B cell (primary cell): ENCODE measurements at places on chromosomes 2 and 18. TPM values are rescaled to one million over a fixed set of nuclear protein-coding genes. Genes with fewer than 3 reads are reported as not detected.

DNA sequence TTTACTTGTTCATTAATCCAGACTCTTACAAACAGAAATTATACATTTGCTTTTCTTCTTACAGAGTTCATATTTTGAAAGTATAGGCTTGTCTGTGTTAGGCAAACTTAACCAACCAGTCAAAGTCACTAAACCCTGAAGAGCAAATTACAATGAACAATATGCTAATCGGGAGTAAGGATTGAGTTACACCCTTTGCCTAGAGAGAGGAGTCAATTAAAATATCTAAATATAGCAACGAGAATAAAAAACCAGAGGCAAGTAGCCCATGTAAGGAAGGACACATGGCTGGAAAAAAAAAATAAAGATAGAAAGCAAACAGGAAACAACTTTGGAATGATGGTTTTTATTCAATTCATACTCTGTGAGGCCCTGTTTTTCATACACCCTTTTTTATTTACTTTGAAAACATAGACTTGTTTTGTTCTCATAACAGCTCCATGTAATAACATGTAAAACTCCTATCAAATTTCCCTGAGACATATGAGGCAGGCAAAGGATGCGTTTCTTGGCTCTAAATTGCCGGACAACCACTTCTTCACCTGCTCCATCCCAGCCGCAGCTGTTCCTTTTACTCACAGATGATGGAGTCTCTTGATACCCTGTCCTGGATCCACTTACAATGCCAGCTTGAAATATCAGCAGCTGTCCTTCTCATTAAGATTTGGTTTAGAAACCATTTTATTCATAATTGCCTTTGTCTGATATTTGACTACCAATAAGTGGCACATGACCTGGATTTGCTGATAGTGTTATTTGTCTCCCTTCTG is 767.7 kb upstream of the GCFC2 start:
- no peaks in the 10 kb centered on the region for H3K36me3 ChIP-seq
- H3K27ac ChIP-seq, result no peak overlapping the region
- H3K27me3 ChIP-seq, result no peaks in the 10 kb centered on the region

- H3K27me3 ChIP-seq, result no peaks in the 10 kb centered on the region
- no peaks in the 10 kb centered on the region for H3K4me1 ChIP-seq
- no peaks in the 10 kb centered on the region for H3K36me3 ChIP-seq
- DNase-seq, result no peak
These were observed 98.3 kb downstream of the FMNL2 start for GRCh38 chr2:152433289-152433688.

DNA sequence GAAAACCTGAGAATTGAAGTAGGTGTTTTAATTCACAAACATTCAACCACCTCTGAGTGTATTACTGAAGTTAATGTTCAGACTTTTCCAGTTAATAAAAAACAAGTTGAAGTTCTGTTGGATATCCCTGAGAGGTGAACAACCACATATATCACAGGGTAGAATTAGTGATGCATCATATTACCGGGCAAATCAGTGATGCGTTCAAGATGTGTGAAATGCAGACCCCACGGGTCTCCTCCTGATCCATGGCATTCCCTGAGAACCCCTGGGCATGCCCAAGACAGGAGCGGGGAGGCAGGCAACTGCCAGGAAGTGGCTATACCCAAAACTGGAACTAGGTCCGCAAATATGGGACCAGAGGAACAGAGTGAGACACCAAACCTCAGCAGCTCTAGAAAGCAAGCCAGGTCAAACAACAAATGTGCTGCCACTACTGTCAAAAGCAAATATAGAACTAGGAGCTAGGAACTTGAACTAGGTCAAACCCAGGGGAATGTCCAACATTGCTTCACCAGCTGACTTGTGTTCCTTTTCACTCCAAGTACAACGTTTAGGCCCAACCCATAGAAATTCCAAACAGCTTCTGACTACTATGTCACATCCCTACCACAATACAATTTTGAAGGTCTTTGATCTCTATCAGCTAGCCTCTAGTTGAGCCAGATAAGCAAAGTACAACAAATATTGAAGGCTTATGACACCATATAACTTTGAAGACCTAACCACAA is 20.2 kb downstream of the PSTPIP2 start:
- no peak for DNase-seq
- no peaks in the 10 kb centered on the region for H3K4me1 ChIP-seq
- H3K27ac ChIP-seq, result no peak overlapping the region
- no peaks in the 10 kb centered on the region for H3K36me3 ChIP-seq
- H3K4me3 ChIP-seq, result no peak overlapping the region
- no peaks in the 10 kb centered on the region for H3K27me3 ChIP-seq

DNA sequence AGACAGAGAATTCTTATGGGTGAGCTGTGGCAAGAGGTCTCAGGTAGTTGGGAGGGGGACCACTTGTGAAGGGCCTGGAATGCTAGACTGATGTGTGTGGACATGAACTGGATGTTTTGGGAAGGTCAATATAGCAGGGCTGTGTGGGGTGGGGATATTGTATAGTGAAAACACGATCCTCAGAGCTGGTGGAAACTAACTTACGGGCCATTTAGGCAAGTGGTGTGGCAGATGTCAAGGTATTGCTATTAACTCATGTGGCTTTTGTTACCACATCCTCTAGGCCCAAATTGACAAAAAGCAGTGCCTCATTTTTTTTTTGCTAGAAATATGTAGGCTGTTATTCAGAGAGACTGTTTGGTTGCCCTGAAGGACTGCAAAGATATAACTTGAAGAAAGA is 8.0 kb upstream of the GALNT1 start:
- no peaks in the 10 kb centered on the region for H3K4me1 ChIP-seq
- no peaks in the 10 kb centered on the region for H3K27me3 ChIP-seq
- H3K4me3 ChIP-seq, result no peak overlapping the region
- no peaks in the 10 kb centered on the region for H3K36me3 ChIP-seq
- no peak overlapping the region for H3K27ac ChIP-seq

DNA sequence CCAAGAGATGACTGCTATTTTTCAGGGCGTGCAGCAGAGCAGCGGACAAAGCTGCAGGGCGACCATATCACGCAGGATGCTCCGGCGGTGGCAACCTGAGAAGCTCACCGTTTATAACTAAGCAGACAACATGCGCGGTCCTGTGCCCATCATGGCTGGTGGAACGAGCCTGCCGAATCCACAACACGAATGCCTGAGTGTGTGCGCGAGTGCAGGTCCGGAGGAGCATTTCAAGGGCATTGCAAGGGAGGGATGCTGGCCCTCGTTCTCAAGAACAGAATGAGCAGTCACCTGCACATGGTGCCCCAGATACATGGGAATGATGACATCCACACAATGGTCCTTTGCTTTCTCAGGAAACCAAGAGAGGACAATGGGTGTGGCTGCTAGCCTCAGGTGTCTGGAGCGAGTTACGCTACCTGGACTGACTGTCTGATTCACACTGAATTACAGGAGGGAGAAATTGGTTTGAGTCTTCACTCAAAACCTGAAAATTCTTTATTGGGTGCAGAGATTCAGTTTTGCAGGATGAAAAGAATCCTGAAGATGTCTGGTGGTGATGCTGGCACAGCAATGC is 39.8 kb downstream of the TBC1D8 start:
- DNase-seq, result no peak
- H3K4me1 ChIP-seq, result peaks cover 5% of the 10 kb centered on the region
- no peak overlapping the region for H3K27ac ChIP-seq

DNA sequence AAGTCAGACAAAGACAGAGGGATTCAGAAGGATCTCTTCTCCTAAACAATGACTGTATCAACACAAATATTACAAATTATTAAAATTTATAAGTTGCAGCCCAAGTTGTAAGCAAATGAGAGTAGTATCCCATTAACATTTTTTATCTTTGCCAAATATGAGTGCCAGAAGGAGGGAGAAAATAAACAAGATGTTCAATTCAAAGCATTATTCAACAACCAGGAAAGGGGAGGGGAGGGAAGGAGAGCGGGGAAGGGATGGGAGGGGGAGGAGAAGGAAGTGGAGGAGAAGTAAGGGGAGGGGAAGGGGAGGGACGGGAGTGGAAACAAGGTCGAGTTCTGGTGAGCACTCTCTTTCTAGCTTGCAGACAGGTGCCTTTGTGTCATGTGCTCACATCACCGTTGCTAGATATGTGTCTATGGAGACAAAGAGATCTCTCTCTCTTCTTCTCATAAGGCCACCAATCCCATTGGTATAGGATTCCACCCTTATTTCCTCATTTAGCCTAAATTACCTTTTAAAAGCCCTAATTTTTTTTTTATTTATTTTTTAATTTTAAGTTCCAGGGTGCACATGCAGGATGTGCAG is 679.6 kb upstream of the CHAC2 start:
- no peak for DNase-seq
- no peaks in the 10 kb centered on the region for H3K36me3 ChIP-seq
- no peaks in the 10 kb centered on the region for H3K27me3 ChIP-seq
- no peak overlapping the region for H3K4me3 ChIP-seq
- no peaks in the 10 kb centered on the region for H3K4me1 ChIP-seq

- H3K27me3 ChIP-seq, result peaks cover 7% of the 10 kb centered on the region
- H3K27ac ChIP-seq, result no peak overlapping the region
- no peak for DNase-seq
- no peaks in the 10 kb centered on the region for H3K36me3 ChIP-seq
- no peak overlapping the region for H3K4me3 ChIP-seq
These were observed 20.7 kb downstream of the LIPG start for GRCh38 chr18:49582579-49582978.

GRCh38 chr2:135963841-135964240 is 21.6 kb downstream of the DARS1 start:
- peaks cover 12% of the 10 kb centered on the region for H3K4me1 ChIP-seq
- DNase-seq, result no peak
- no peaks in the 10 kb centered on the region for H3K27me3 ChIP-seq
- no peak overlapping the region for H3K27ac ChIP-seq

DNA sequence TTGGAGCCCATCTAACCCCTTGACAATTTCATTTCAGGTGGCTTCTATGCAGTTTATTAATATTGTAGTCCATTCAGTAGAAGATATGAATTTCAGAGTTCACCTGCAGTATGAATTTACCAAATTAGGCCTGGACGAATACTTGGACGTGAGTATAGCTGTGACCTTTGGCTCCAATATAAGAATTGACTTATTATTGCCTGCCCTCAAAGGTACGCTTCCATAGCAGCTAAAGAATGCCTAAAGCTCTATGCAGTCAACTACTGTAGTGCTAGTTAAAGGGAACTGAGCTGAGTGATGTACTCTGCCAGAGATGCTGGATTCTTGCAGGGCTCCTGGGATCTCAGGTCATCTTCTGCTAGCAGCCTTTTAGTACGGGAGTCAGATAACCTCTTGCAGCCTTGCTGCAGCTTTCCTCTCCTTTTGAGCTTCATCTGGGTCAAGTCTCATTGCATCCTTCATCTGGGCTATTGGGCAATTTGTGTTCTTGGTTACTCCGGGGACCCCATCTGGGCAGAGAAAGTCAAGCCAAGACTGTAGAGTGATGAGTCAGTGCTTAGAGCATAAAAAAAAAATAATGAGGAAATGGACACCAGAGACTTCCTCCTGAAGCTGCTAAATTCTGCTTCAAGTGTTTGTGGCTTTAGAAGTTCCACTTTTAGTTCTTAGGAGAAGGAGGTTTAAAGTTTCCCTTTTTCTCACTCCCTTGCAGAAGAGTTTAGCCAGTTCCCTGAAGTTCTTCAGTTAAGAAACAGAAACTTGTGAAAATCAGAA is 105.6 kb downstream of the PRPF40A start:
- no peaks in the 10 kb centered on the region for H3K27me3 ChIP-seq
- H3K4me1 ChIP-seq, result peaks cover 24% of the 10 kb centered on the region
- no peaks in the 10 kb centered on the region for H3K36me3 ChIP-seq
- peak; percentile 64 for DNase-seq

DNA sequence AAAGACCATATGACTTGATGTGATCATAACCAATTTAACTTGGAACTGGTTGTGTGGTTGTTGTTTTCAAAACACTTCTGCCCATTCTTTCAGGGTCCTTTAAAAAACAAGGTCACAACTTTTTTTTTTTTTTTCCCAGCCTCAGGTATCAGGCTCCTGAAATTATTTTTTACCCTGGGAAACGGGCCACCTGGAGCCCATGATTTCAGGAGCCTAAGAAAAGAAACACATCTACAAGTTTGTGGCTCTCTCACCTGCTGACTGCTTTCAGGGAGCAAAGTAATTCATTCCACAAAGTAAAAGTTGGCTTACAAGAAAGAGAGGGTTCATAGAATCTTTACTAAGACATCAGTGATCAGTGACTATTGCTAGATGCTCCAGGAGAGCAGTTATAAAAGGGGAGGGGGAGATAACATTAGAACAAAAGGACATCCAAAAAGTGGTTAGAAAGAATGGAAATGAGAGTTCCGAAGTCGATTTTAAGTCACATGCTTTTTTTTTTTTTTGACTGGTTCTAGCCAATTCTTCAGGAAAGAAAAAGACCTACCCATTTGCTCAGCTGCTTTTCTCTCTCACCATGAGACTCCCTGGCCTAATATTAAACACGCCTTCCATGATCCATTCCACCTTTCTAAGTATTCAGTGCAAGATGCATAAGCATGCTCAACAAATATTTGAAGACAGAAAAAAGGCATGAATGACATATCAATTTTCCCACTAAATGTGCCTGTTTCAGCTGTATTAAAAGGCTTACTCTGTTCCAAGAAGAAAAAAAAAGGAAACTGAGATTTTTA is 267.3 kb downstream of the LRATD1 start:
- H3K4me1 ChIP-seq, result no peaks in the 10 kb centered on the region
- H3K4me3 ChIP-seq, result no peak overlapping the region
- H3K27me3 ChIP-seq, result no peaks in the 10 kb centered on the region

GRCh38 chr2:177754492-177754873 is 318.1 kb downstream of the PDE11A start:
- H3K36me3 ChIP-seq, result no peaks in the 10 kb centered on the region
- H3K27me3 ChIP-seq, result no peaks in the 10 kb centered on the region
- H3K27ac ChIP-seq, result no peak overlapping the region
- H3K4me3 ChIP-seq, result no peak overlapping the region
- H3K4me1 ChIP-seq, result no peaks in the 10 kb centered on the region

The CYP27A1 gene
- total RNA-seq, result 0.29 and 0.39 TPM in 2 replicates

The HOXD13 gene
- not detected in 2 replicates for total RNA-seq

The RAB27B gene
- total RNA-seq, result 0.07 and 0.39 TPM in 2 replicates

The IMP4 gene
- total RNA-seq, result 91.5 and 102 TPM in 2 replicates

The FOXI3 gene
- not detected in 2 replicates for total RNA-seq
